ENCODE measurements at places on chromosomes 12 and 14.

GRCh38 chr14:95157327-95158189 is at the start of gene DICER1:
DICER1 (minus strand) TSS chr14:95157529; CDS start chr14:95133458, 24,071 bp downstream.
- peak; percentile 96 for DNase-seq

GRCh38 chr14:51216602-51217001 is 23.4 kb upstream of the TMX1 start:
- DNase-seq, result no peak

DNA sequence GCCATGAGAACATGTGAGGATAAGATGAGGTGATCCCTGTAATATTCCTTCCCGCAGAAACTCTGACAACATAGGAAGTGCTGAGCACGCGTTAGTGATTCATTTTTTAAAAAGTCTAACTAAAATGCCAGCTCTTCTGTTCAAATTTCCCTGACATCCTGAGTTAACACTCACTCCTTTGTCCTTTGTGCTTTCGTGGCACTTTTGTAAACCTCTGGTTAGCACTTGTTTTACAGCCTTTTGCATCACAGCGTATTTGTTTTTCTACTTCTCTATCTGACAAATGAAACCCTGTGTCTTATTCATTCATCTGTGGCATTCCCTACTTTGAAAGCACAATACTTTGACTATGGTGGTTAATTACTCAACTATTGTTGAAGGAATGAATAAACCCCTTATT is 313.6 kb downstream of the NUAK1 start:
- no peak for DNase-seq

- DNase-seq, result no peak
These were observed 665.2 kb downstream of the BCL11B start for GRCh38 chr14:98606816-98607215.

DNA sequence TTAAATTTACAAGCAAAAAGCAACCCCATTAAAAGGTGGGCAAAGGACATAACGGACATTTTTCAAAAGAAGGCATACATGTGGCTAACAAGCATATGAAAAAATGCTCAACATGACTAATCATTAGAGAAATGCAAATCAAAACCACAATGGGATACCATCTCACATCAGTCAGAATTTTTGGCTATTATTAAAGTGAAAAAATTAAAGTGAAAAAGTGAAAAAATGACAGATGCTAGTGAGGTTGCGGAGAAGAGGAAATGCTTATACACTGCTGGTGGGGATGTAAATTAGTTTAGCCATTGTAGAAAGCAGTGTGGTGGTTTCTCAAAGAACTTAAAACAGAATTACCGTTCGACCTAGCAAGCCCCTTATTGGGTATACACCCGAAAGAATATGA is 7.9 kb downstream of the OTOGL start:
- DNase-seq, result no peak

- peak; percentile 90 for DNase-seq
These were observed at the start of gene TBK1 for GRCh38 chr12:64451687-64452558. TBK1 (plus strand) TSS chr12:64452120; CDS start chr12:64455871, 3,751 bp downstream.

- DNase-seq, result no peak
These were observed 1.6 kb downstream of the TSSK4 start for GRCh38 chr14:24207104-24207551.

DNA sequence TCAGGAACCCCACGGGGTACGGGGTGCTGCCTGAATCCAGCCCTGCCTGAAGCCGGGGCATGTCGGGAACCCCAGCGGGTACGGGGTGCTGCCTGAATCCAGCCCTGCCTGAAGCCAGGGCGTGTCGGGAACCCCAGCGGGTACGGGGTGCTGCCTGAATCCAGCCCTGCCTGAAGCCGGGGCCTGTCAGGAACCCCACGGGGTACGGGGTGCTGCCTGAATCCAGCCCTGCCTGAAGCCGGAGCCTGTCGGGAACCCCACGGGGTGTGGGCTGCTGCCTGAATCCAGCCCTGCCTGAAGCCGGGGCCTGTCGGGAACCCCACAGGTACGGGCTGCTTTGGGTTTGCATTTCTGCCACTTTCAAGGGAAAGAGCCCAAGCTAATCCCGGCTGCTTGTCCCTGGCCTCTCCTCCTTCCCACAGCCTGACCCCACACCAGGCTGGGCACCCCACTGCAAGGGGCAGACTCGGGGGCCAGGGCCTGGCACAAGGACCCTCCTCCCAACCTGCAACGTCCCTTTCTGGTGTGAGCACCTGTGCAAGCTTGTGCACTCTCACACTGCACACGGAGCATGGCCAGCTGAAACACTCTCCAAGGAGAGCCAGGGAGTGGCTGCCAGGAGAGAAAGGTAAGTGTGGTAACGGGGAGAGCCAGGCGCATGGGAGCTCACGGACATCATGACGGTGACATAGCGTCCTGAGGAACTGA is 5.6 kb upstream of the FBRSL1 start:
- no peak for DNase-seq

DNA sequence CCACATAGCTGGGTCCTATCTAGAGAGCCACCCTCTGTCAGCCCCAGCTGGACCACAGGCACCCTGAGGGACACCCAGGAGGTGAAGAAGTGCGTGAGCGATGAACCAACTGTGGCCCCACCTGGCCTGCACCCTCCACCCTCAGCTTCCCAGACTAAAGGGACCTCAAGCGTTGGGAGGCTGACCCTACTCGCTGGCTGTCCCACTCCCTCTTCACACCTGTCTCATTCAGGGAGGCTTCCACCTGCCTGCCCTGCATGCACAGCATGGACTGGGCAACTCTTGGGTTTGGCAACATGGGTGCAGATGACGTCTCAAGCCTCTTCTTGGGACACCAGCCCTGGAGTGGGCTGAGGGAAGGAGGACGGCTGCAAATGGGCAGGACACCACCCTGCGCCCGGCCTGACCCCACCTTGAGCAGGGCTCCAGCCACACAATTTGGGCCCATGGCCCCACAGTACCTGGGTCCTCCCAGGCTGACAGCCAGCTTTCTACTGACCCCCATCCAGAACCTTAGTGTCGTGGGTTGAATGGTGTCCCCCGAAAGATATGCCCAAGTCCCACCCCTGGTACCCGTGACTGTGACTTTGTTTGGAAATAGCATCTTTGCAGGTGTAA is 2.1 kb downstream of the TMEM179 start:
- DNase-seq, result no peak

GRCh38 chr12:126547905-126548304 is 1482.7 kb downstream of the AACS start:
- DNase-seq, result no peak

- DNase-seq, result no peak
These were observed 140.9 kb downstream of the TBX5 start for GRCh38 chr12:114265036-114265435.

DNA sequence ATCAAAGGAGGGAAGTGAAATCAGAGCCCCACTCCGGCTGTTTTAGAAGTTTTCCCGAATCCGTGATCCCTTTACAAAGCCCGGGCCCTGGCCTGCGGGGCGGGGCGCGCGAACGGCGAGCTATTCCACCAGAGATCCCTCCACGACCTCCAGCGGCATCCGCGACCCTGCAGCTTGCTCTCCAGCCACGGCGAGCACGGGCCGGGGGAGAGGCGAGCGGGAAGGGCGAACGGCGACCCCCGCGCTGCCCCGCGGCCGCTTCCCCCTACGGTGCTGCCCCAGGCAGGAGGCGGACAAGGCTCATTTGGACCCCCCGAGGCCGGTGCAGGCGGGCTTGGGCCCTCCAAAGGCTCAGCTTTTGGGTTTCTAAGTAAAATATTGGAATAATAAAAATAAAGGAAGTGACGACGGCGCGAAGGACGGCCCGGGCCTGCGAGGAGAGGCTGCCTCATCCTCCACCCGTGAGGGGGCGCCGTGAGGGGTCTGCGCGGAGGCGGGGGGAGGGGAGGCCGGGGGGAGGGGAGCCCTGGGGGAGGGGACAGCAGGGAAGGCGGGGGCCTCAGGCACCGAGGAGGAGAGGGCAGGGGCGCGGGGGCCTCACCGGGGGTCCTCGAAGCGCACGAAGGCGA is 613 bp downstream of the SRSF9 start:
- DNase-seq, result peak; percentile 61

DNA sequence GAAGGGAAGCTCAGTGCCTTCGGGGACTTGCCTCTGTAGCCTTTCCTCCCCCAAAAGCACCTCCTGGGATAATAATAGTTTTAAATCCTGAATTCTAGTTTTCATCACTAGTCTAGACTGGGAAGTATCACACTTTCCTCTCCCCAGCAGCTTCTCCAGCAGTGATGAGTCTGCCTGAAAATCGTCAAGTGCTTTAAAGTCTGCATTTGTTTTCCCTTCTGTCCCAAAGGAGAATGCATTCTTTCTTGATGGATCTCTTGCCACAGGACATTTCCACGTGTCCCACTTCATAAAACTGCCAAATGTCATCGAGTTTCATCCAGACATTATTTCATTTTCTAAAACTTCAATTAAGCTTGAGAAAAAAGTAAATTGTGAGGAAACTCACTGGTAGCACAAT is 15.0 kb downstream of the CSRP2 start:
- DNase-seq, result no peak

DNA sequence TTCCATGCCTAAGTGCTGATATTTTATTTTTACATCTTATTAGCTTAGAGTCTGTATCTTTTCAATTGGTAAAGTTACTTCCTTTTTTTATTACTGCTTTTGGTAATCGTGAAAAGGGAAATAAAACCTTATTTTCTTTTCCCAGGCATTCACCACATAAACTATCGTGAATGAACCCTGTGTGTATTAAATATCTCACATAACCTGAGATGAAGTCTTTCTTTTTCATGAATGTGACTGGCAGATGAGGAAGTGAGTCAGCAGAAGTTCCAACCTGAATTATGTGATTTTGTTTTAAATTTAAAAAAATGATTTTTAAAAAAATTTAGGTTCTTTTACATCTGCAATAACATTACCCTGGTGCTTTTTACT is 26.0 kb downstream of the MYBPC1 start:
- DNase-seq, result no peak

DNA sequence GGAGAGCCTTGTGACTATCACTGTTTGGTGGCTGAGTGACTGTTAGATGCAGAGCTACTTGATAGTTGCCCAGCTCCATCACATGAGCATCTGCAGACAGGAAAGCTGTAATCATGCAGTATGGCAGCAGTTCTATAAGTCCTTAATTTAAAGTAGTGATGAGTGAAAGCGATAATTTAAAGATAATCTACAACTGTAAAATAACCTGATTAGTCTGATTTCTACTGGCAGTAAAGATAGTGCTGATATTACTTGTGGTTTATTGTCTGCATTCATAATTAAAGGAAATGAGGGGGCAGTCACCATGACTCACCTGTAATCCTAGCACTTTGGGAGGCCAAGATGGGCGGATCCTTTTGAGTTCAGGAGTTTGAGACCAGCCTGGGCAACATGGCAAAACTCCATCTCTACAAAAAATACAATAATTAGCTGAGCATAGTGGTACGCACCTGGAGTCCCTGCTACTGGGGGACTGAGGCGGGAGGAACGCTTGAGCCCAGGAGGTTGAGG is 41.2 kb upstream of the PLEKHD1 start:
- DNase-seq, result no peak

DNA sequence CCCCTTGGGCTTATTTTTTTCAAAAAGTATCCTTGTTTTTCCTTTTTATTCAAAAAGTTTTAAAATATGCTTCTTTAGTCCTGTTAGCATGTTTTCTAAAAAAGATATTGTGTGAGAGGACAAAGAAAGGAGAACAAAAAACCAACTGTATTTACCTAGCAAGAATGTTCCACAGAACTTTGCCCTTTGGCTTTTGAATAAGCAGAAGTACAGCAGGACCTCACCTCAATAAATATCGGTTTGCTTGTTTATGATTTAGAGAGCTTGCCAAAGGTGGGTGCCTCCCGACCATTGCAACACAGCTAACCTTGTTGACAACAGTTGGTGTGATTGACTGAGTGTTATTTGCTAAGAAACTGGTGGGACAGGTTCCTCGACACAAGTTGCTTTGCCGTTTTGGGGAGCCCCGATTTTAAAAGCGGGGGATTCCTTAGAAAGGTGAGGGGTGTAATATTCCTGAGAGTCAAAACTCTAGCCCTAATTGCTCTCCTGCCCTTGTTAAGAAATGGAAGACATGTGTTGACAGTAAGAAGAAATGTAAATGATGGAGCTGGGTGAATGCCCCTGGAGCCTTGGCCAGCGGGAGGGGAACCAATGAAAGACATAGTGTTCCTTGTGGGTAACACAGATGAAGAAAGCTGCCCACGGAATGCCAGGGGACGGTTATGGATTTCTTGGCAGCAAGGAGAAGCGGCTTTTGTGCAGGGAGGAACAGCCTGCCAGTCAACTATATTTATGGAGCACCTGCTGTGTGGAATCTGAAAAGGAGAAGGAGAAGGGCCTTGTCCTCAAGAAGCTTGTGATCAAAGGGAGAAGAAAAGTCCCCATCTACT is 13.7 kb downstream of the MYBPC1 start:
- DNase-seq, result peak; percentile 42

GRCh38 chr12:11178250-11178649 is 7.3 kb downstream of the SMIM10L1 start:
- DNase-seq, result no peak

GRCh38 chr12:109772622-109773321 is 59.1 kb downstream of the FAM222A start:
- no peak for DNase-seq

GRCh38 chr12:124461851-124462623 is 105.4 kb downstream of the NCOR2 start:
- DNase-seq, result no peak

GRCh38 chr14:26199590-26200370 is 398.1 kb downstream of the NOVA1 start:
- no peak for DNase-seq

DNA sequence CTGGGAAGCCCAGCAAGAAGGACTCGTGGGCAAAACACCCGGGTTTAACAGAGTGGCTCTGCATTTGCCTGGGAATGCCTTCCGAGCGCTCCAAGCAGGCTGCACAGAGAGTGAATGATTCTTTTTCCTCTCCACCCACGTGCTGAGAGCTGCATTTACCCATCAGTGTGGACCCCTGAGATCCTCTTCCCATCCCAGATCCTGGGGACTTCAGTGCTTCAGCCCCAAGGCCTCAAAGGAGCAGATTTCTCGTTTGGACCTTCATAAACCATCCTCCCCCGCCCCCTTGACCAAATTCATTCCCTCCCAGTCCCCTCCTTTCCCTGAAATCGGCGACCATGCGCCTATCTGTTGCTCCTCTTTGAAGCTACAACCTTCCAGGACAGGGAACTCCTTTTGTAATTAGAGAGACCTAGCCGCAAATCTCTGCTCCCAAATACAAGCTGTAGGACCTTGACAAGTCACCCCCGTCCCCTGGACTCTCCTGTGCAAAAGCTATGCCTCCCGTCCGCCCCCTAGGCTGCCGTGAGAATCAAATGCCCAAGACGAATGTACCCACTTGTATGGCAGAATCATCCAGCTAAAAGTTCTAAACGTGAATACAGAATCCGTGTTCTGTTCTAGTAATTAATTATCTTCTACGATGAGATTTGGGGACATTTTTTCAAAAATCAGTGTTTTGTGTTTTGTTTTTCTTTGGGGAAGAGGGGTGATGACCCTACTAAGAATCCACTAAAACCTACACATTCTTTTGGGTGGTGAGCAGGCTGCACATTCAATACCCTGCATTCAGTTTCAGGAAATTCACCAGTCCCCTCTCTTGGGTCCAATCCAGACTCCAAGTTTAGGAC is 8.8 kb downstream of the TBX5 start:
- DNase-seq, result no peak

All from left colon (tissue), 2 donors.